ENCODE measurements at places on chromosomes 7 and 10. TPM values are rescaled to one million over a fixed set of nuclear protein-coding genes. Genes with fewer than 3 reads are reported as not detected.

DNA sequence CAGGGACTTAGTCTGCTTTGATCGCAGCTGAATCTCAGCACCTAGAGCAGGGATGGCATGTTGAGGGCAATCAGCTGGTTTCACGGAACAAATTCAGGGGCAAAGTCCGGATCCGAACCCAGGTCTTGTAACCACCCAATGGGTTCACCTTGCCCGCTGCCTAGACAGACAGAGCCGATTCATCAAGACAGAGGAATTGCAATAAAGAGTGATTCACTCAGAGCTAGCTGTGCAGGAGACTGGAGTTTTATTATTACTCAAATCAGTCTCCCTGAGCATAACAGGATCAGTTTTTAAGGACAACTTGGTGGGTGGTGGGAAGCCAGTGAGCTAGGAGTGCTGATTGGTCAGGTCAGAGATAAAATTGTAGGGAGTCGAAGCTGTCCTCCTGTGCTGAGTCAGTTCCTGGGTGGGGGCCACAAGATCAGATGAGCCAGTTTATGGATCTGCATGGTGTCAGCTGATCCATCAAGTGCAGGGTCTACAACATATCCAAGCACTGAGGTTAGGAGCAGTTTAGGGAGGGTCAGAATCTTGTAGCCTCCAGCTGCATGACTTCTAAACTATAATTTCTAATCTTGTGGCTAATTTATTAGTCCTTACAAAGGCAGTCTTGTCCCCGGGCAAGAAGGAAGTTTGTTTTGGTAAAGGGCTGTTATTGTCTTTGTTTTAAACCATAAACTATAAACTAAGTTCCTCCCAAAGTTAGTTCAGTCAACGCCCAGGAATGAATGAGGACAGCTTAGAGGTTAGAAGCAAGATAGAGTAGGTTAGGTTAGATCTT lies 43.5 kb upstream of the CHST3 start:
- no peak overlapping the region for H3K4me3 ChIP-seq
- H3K36me3 ChIP-seq, result no peaks in the 10 kb centered on the region
- no peaks in the 10 kb centered on the region for H3K4me1 ChIP-seq
- no peak for DNase-seq
- no peaks in the 10 kb centered on the region for H3K27me3 ChIP-seq

DNA sequence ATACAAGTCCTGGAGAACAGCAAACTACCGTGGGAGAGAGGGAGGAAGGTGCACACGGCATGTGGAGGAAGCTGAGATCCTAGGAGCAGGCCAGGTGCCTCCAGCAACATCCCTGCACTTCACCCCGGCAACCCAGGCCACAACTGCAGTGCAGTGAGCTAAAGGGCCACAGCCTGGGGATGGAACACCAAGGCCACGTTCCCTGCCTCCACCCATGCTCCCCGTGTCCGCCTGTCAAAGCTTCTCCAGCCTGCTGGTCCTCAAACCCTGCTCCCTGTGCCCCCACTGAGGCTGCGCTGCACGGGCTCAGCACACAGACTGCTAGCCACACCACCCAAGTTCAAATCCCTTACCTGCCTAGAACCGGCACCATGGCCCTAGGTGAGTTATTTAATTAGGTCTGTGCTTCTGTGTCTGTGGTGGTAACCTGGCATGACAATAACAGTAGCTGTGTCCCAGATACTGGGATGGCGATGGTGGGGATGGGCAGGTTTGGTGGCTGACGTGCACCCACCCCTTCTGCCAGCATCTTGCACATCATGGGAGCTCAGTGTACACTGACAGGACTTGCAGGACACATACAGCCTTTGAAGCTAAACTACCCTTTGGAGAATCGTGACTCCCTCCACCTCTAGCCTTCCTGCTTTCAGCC lies 85.5 kb downstream of the FAM53B start:
- no peak for DNase-seq
- no peak overlapping the region for H3K4me3 ChIP-seq
- H3K27me3 ChIP-seq, result no peaks in the 10 kb centered on the region
- H3K36me3 ChIP-seq, result peaks cover 78% of the 10 kb centered on the region
- peaks cover 75% of the 10 kb centered on the region for H3K4me1 ChIP-seq

DNA sequence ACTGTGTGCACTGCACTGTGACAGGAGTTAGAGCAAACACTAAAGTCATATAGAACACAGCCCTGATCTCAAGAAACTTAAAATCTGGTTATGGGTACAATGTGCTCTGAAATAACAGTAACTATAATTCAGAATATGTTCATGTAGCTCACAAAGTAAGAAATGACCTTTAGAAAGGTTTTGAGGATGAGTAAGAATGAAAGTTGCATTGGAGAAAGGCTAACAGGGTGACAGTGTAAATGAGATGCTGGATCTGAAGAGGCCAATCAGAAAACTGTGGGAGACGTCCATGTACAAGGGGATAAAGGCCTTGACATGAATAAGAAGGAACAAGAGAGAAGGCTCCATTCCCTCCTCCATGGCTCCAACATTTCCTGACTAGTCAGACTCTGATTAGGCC lies 124.7 kb downstream of the GRM3 start:
- no peaks in the 10 kb centered on the region for H3K4me1 ChIP-seq
- no peaks in the 10 kb centered on the region for H3K36me3 ChIP-seq
- H3K4me3 ChIP-seq, result no peak overlapping the region
- H3K27ac ChIP-seq, result no peak overlapping the region
- DNase-seq, result no peak

DNA sequence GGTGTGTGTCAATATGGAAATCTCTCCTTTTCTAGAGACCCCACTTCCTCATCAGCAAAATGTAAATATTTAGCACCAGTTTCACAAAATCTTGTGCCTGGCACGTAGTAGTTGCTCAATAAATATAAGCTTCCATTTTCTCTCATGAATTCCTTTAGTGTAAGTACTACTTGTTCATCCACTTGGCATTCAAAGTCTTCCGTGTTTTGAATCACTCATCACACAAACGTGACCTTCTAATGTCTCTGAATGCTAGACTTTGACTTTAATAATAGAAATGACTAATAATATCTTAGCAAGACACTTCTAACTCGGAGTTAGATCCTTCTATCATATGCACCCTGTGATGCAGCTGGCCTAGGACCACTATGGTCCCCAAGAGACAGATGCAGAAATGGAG lies 168.7 kb upstream of the ZNF32 start:
- H3K36me3 ChIP-seq, result no peaks in the 10 kb centered on the region
- DNase-seq, result no peak
- H3K4me1 ChIP-seq, result no peaks in the 10 kb centered on the region

- peaks cover 68% of the 10 kb centered on the region for H3K27me3 ChIP-seq
- H3K4me1 ChIP-seq, result peaks cover 42% of the 10 kb centered on the region
- DNase-seq, result no peak
- H3K27ac ChIP-seq, result no peak overlapping the region
- H3K4me3 ChIP-seq, result no peak overlapping the region
Observed at GRCh38 chr7:27179030-27179429, 4.9 kb upstream of the HOXA10 start.

DNA sequence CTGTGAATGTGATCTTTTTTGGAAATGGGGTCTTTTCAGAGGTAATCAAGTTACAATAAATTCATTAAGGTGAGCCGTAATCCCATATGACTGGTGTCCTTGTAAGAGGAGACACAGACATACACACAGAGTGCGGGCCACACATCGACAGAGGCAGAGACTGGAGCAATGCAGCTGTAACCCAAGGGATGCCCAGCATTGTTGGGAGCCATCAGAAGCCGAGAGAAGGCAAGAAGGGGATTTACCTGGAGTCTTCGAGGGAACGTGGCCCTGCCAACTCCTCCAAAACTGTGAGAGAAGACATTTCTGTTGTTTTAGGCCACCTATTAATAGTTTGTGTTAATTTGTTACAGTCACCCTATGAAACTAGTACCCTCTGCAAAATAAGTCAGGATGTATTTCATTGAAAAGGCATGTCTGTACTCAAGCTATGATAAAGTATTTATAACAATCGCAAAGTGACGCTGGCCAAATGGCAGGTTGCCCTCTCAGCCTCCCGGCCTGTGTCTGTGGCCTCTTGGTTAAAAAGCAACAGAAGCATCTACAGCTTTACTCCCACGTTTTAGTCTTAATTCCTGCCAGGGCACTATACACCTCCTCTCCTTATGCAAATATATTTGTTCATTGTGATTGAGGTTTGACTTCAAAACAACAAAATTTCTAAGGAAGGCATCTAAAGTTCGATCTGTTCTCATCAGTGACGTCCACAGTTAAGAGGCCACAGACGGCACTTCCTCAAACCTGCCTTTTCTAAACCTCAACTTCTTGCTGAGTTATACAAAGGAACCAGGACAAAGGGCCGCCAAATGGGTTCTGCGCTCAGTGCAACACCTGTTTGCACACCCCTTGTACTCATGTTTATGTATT lies 46.8 kb downstream of the HIPK2 start:
- H3K36me3 ChIP-seq, result no peaks in the 10 kb centered on the region
- H3K27ac ChIP-seq, result peak overlapping the region; percentile 58
- H3K27me3 ChIP-seq, result no peaks in the 10 kb centered on the region
- peaks cover 33% of the 10 kb centered on the region for H3K4me1 ChIP-seq
- DNase-seq, result peak; percentile 60

DNA sequence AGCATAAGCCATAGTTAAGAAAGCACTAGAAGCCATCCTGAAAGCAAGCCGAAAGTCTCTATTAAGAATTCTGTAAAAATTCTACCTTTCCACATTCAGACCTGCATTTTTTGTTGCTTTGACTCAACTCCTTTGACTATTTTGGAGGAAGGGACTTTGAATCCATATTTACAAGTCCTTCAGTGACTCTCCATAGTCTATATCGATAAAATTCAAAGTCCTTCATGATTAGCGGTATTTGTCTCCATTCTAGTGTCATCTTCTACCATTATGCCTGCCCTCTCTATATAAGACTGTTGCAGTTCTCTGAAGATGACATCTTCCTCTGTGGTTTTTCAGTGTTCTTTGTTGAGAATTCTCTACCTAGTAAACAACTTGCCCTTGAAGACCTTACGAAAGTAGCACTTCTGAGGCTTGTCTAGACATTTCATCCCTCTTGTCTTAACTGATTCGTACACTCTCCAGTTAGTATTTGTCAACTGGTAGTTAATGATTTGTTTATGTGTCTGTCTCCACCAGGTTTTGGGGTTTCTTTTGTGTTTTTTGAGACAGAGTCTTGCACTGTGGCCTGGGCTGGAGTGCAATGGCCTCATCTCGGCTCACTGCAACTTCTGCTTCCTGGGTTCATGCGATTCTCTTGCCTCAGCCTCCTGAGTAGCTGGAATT lies 1.7 kb downstream of the CCSER2 start:
- H3K36me3 ChIP-seq, result no peaks in the 10 kb centered on the region
- H3K27ac ChIP-seq, result no peak overlapping the region
- H3K27me3 ChIP-seq, result no peaks in the 10 kb centered on the region

DNA sequence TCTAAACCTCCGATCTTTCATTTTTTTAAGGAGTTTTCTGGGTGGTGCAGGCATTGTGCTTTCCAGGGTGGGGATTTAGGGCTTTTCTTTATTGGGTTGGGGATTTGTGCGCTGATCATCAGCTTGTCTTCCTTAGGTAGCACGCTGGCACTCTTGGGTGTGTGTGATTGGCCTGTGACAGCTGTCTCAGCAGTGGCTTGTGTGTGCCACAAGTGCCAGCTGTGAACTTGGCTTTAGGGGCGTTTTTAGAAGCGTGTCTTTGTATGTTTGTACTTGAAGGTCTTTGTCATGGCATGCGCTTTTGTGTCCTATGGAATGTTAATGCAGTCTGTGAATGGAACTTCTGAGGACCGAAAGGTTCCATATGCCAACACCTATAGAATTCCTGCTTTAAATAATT lies 788 bp downstream of the AKAP9 start:
- peak overlapping the region; percentile 83 for H3K4me3 ChIP-seq
- H3K4me1 ChIP-seq, result peaks cover 26% of the 10 kb centered on the region
- no peaks in the 10 kb centered on the region for H3K36me3 ChIP-seq
- no peaks in the 10 kb centered on the region for H3K27me3 ChIP-seq
- H3K27ac ChIP-seq, result peak overlapping the region; percentile 90
- DNase-seq, result peak; percentile 57

Gene NME8
- total RNA-seq, result not detected

Gene MCU
- total RNA-seq, result 17.6 TPM

Gene CYP3A4
- not detected for total RNA-seq

Gene ACSM6
- total RNA-seq, result not detected

Gene PAXIP1
- 17.5 TPM for total RNA-seq

Gene MNX1
- not detected for total RNA-seq

Gene CDK1
- 1.1 TPM for total RNA-seq

Gene SSC4D
- total RNA-seq, result not detected
